ENCODE measurements at places on chromosomes 3 and 15. TPM values are rescaled to one million over a fixed set of nuclear protein-coding genes. Genes with fewer than 3 reads are reported as not detected.

B3GALNT1 gene
- 2.7 TPM for total RNA-seq

PLSCR5 gene
- total RNA-seq: not detected

SQOR gene
- total RNA-seq: 166 TPM

KCNH8 gene
- not detected for total RNA-seq

UBA7 gene
- 93.5 TPM for total RNA-seq

SNTN gene
- total RNA-seq: not detected

OR5K2 gene
- total RNA-seq: not detected

EIF4A2 gene
- total RNA-seq: 492 TPM

MAGI1 gene
- 0.41 TPM for total RNA-seq

LRRIQ4 gene
- not detected for total RNA-seq

TADA3 gene
- total RNA-seq: 105 TPM

MINAR1 gene
- total RNA-seq: 0.37 TPM

NLGN1 gene
- not detected for total RNA-seq

HIGD2B gene
- total RNA-seq: 0.22 TPM

BMF gene
- total RNA-seq: 23.7 TPM

AKAP13 gene
- total RNA-seq: 185 TPM

TICRR gene
- 23.4 TPM for total RNA-seq

DNA sequence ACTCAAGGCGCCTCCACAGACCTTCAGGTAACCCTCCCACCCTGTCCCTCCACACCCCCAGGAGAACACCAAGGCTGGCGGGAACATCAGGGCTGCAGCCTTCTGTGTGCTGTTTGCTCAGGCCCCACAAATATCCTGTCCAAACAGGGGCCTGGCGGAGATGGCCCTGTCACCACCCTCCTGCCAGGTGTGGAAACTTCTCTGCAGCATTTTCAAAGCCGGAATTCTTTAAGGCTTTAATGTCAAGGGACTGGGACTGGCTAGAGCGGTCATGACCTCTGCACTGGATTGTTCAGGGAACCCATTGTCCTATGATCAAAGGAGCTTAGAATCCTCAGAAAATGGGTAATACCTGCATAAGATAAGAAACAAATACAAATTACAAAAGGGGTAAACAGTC is 46.6 kb downstream of the FBLN2 start:
- DNase-seq: no peak

GRCh38 chr3:143443851-143444331 is 324.3 kb downstream of the CHST2 start:
- peak; percentile 59 for DNase-seq

DNA sequence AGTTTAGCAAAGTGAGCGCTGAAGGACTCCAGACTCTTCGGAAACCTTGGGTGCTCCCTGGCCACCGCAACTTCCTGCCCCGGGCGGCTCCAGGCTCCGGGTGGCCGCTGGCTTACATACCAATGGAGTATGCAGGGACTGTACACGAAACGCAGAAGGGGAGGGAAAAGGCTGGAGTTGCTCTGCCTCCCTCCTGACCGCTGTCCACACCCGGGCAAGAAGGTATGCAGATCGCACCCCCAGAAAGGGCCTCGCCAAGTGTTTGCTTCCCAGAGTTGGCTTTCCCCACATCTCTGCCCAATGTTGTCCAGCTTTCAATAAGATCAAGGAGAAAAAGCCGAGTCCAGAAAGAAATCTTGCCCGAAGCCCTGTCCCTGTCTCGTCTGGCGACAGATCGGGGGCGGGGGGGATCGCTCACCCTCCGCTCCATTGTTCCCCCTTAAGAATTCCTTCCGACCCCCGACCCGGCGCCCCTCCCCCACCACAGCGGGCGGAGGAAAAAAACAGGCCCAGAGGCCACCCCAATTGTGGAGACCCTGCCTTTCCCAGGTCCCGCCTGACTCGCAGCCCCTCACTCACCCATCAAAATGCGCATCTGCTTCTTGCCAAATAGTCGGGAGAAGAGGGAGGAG is 533 bp downstream of the ARF4 start:
- DNase-seq: peak; percentile 71

GRCh38 chr3:124033360-124034015 is 41.6 kb upstream of the ROPN1 start:
- DNase-seq: peak; percentile 7

DNA sequence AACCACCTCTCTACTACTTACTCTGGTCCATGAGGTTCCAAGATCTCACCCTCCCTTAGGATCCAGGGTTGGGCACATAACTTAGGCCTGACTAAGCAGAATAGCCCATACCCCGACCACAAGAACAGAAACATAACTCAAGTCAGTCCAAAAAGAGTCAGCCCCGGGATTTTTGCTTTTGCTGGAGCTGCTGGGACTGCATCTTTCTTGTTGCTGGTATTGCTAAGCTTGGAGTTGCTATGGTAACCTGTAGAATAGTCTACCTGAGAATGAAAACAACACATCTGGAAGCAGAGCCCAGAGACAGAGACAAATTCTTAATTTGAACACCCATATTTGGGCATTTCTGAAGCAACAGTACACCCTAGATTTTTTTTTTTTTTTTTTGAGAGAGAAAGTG is 6.5 kb downstream of the RUBCN start:
- no peak for DNase-seq

GRCh38 chr15:69091654-69092053 is 68.8 kb upstream of the GLCE start:
- DNase-seq: no peak

- DNase-seq: no peak
These were observed 27.6 kb downstream of the CD200 start for GRCh38 chr3:112360561-112360960.

DNA sequence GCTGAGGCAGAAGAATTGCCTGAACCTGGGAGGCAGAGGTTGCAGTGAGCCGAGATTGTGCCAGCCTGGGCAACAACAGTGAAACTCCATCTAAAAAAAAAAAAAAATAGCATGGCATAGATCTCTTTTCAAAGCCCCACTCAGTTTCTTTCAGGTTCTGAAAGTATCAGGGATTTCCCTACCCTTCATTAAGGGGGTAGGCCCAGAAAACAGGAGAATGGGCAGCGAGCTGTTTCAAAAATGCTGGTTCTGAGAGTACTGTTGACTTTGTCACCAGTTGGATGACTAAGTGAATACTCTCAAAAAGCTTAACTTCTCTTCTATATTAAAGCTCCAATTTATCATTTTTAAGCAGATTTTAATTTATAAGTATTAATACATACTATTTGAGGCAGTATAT is 72.8 kb downstream of the ARHGAP31 start:
- DNase-seq: no peak

- no peak for DNase-seq
These were observed 100.6 kb downstream of the MEIS2 start for GRCh38 chr15:36999778-37000177.

DNA sequence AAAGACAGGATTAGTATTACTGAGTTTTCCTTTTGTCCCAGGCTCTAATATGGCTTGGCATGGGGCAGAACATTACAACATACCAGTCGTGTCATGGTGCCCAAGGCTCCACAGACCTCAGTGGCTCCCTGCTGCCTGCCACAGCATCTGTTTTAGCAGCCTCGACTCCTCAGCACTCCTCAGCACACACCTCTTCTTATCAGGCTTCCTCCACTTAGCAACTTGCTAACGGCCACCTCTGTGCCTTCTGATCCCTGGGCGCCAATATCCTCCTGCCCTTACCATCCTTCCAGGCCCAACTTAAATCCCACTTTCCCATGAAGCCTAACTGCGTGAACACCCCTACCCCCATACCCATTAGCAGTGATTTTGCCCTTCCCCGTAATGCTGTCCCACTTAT is 6.2 kb upstream of the CAPN3 start:
- DNase-seq: no peak

DNA sequence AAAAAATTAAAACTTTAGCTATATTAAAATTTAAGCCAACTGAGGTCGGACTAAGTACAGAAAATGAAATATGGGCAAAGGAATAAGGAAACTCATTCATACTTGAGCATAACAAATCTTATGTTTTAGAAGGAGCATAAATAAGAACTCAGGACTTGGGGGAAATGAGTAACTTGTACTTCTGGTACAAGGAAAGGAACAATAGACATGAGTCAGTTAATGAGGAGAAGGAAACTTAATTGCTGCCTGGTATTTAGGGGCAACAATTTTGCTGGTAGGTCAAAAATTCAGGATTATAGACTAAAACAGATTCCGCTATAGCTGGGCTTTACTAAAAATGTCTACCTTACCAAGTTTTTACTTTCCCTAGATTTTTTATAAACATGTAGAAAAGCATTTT is 113.1 kb downstream of the MYO5A start:
- DNase-seq: no peak

- no peak for DNase-seq
These were observed 158.2 kb upstream of the LRIG1 start for GRCh38 chr3:66659056-66659455.

DNA sequence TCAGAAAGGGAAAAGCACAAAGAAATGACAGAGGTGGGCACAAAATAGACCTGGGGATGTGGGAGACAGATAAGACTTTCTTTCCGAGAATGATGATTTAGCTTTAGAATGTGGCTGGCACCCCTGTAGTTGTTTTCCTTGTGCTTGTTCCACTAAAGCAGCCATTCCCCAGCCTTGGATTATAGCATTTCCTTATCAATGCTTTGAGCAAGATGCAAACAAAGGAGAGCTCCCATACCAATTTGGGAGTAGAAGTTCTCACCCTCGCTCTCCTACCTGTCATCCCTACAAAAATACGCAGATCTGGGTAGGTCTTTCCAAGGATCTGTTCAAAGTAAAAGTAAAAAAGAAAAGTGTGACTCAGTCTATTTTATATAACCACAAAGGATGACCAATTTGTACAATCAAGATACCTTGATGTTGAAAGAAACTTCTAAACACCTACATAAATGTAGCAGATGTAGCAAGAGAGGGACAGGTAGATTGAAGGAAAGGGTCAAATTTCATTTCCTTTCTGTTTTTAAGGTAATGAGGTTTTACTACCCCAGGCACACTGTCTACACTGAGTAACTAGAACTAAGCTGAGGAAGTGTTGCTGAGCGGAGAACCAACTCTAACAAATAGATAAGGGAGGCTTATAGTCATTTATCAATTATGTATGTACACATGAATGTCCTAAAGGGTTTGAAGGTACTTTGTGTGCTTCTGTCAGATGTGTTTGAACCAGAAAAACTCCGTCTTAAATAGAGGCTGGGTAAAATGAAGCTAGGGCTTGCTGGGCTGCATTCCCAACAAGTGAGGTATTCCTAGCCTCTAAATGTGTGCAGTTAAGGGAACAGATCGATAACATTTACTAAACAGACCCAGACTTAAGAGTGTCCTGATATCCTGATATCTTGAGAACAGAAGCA is 91.1 kb upstream of the LRRN1 start:
- no peak for DNase-seq

- DNase-seq: no peak
These were observed 138.9 kb upstream of the SGO1 start for GRCh38 chr3:20324664-20325478.

DNA sequence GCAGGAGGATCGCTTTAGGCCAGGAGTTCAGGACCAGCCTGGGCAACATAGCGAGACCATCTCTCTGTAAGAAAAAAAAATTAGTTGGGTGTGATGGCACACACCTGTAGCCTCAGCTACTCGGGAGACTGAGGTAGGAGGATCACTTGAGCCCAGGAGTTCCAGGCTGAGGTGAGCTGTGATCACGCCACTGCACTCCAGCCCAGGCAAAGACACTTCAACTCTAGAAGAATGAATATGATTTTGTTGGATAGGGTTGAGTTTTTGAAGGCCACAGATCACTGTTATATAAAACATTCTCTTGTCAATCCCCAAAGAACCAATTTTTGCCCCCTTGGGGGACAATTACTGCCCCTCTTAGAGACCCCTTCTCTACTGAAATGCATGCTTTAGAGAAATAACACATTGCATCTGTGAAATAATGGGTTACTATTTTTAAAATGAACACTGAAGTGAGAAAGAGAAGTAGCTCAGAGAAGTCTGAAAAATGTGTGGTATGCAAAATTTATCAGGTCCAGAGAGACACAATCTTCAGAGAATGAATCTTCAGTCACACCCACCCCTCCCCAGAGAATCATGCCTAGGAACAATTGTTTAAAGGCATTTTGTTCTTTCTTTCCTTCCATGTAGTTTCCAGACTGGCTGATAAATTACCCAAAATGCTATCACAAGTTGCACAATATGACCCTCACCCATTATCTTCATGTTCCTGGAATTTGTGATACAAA is 42.7 kb downstream of the METTL6 start:
- no peak for DNase-seq
